ENCODE measurements at places on chromosomes 7 and 10. TPM values are rescaled to one million over a fixed set of nuclear protein-coding genes. Genes with fewer than 3 reads are reported as not detected.

DNA sequence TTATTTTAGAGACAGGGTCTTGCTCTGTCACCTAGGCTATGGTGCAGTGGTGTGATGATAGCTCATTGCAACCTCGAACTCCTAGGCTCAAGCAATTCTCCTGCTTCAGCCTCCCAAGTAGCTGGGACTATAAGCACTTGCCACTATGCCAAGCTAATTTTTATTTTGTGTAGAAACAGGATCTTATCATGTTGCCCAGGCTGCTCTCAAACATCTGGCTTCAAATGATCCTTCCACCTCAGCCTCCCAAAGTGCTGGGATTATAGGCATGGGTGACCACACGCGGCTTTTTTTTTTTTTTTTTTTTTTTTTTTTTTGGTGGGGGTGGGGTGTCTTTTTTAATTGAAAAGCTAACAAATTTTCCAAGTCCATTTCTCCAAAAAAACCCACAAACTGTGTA lies 18.4 kb downstream of the HPS6 start:
- no peak for DNase-seq

DNA sequence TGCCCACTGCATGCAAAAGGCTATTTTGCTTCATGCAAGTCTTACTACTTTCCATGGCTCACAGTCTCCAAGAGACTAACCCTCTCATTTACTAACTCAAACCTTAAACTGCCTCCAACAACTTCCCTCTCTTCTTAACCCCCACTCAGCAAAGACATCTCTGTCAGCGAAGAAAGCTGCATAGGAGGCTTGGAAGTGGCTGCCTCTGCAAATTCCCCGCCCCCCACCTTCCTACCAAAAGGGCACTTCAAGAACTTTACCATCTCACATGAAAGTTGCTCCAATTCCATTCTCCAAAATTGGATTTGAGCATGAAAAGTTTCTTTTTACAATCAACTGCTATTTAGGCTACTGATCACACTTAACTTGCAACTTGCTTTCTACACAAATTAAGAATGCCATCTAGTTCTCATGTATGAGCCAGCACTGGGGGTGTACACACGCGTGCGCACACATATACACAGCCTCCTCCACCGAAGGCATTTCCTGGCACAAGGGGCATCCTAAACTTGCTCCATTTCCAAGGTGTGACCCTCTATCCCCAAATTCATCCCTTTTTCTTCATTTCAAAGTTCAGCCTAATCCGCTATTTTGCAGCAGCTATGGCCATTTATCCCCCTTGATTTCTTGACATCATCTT lies 1.8 kb downstream of the CCDC6 start:
- no peak for DNase-seq

DNA sequence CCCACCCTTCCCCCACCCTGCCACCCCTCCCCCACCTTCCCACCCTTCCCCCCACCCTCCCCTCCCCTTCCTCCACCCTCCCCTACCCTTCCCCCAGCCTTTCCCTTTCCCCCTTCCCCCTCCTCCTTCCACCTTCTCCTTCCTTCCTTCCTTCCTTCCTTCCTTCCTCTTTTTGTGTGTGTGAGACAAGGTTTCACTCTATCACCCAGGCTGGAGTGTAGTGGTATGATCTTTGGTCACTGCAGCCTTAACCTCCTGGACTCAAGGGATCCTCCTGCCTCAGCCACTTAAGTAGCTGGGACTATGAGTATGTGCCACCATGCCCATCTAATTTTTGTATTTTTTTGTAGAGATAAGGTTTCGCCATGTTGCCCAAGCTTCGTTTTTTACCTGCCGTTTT lies 35.2 kb downstream of the CYP17A1 start:
- no peak for DNase-seq

DNA sequence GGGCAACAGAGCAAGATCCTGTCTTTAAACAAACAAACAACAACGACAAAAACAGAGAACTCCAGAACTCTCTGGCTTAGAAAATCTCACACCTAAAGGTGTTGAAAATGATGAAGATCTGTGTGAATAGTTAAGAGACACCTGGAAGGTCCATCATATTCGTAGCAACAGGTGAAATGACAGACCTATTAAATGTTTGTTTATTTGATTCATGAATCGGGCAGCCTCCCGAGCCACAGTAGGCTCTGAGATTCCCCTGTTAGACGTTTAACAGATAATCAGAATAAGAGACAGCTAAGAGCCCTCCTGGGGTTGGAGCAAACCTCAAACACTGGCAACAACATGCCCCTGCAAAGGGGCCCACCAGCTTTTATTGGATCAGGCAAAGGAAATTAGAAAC lies 103.7 kb downstream of the LCOR start:
- DNase-seq, result no peak

CACNA2D1 gene
- 0.91 TPM for total RNA-seq

Data from left lobe of liver (tissue), 2 donors.